CD4-positive, CD25-positive, alpha-beta regulatory T cell (primary cell): ENCODE measurements at places on chromosomes 5 and 9. TPM values are rescaled to one million over a fixed set of nuclear protein-coding genes. Genes with fewer than 3 reads are reported as not detected.

DNA sequence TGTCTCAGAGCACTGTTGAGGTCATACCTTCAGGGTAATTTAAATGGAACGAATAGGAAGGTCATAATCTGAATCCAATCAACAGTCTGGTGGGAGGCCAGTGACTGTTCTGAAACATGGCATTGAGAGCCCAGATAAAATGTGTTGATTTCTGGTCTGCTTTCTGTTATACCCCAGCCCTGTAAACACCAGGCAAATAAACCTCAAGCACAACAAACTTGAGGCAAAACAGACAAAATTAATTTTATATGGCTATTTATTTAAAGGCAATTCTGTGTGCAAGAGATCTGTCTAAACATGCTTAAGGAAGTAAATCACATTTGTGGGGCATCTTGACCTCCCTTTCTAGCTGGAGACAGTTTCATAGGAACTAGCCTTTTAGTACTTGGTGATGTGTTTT lies 140.9 kb upstream of the SPEF2 start:
- H3K4me1 ChIP-seq, result no peaks in the 10 kb centered on the region
- H3K36me3 ChIP-seq, result no peaks in the 10 kb centered on the region
- DNase-seq, result no peak
- H3K27ac ChIP-seq, result no peak overlapping the region
- no peaks in the 10 kb centered on the region for H3K27me3 ChIP-seq

DNA sequence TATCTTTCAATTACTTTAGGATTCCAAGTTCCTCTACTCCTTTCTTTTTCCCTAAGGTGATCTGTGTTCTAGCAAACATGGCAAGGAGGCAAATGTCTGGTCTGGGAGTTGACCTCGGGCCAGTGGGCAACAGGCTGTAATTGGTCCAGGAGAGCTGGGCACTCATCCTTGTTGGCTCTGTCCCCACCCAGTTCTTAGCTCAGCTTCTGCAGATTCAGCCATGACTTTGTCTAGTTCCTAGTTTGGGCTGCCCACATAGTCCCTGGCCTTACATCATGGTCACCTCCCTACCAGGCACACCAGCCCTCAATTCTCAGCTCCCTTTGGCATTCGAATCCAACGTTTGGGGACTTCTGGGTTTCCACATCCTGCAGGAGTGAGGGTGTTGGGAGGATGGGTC lies 92.1 kb upstream of the DAP start:
- no peaks in the 10 kb centered on the region for H3K27me3 ChIP-seq
- no peaks in the 10 kb centered on the region for H3K4me1 ChIP-seq
- H3K4me3 ChIP-seq, result no peak overlapping the region
- no peak for DNase-seq
- no peaks in the 10 kb centered on the region for H3K36me3 ChIP-seq
- no peak overlapping the region for H3K27ac ChIP-seq

- no peak overlapping the region for H3K4me3 ChIP-seq
- no peak for DNase-seq
- no peaks in the 10 kb centered on the region for H3K27me3 ChIP-seq
- H3K4me1 ChIP-seq, result no peaks in the 10 kb centered on the region
- no peaks in the 10 kb centered on the region for H3K36me3 ChIP-seq
Observed at GRCh38 chr9:105890046-105890822, 195.9 kb downstream of the TMEM38B start.

DNA sequence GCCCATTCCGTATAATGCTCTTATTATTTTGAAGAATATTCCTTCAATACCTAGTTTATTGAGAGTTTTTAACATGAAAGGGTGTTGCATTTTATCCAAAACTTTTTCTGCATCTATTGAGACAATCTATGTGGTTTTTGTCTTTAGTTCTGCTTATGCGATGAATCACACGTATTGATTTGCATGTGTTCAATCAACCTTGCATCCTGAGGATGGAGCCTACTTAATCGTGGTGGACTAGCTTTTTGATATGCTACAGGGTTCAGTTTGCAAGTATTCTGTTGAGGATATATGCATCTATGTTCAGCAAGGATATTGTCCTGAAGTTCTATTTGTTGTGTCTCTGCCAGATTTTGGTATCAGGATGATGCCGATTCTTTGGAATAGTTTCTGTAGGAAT lies 1070.3 kb upstream of the CDH18 start:
- no peaks in the 10 kb centered on the region for H3K4me1 ChIP-seq
- H3K27me3 ChIP-seq, result no peaks in the 10 kb centered on the region
- no peak for DNase-seq
- no peak overlapping the region for H3K27ac ChIP-seq

DNA sequence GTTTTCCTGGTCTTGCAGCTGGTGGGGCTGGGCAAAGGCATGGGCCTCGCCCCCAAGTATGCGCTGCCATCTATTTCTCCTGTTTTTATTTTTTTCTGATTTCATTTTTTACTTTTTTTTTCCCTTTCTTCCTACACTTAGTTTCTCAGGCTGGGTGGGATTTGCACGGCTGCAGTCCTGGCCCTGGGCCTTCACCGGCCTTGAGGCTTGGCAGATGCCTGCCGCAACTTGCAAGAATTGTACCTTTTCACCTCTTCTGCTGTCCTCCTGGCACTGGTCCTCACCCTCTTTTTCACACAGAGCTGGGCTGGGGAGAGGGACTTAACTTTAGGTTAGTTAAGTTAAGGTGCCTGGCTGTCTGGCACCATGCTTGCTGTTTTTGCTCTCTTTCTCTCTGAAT lies 10.3 kb upstream of the IRGM start:
- no peaks in the 10 kb centered on the region for H3K36me3 ChIP-seq
- peaks cover 7% of the 10 kb centered on the region for H3K27me3 ChIP-seq
- no peaks in the 10 kb centered on the region for H3K4me1 ChIP-seq

DNA sequence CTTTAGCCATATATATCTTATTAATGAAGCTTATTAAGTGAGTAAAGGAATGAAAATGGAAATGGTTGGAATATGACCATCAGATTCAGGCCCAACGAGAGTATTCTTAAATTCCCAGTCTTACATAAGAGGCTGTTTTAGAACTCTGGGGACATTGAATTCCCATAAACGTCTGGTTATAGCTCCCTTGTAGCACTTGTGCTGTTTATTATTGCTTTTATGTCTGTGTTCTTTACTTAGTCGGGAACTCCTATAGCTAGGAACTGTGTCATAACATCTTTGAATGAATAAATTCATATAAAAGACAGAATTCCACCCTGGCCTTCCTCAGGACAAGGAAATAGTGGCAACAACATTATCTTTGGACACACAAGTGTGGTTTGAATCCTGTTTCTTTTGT lies 58.4 kb downstream of the SH3GL2 start:
- no peak for DNase-seq
- no peaks in the 10 kb centered on the region for H3K27me3 ChIP-seq
- no peaks in the 10 kb centered on the region for H3K36me3 ChIP-seq

DNA sequence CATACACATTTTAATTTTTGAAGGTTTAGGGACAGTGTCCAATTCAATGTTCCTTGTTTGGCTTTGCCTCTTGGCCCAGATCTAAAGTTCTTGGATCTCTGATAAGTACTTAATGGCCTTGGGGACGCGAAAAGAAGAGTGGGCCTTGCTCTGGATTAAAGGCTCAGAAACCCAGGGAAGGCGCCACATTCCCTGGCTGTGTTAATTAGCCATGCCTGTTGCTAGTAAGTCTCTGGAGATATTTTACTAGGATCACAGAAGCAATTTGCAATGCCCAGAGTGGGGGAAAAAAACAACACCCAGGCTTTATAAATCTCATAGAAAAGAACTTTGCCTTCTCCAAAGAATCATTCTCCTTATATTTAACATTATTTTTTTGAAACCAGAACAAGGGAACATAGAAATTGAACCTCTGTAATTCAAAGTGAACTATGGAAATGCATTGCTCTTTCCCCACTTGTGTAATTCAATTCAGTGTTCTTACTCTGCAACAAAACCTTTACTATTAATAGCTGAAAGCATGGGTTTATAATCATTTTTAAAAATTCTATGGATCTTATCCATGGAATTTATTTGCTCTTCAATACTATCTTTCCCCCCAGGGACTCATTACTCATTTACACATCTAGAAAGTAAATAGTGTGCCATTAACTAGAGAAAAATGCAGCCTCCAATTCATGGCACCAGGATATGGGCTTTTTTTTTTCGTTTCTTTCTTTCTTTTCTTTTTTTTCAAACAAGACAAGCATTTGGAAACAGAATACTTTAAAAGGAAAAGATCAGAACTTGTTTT lies 172.2 kb upstream of the ANKRD55 start:
- no peaks in the 10 kb centered on the region for H3K36me3 ChIP-seq
- DNase-seq, result no peak
- H3K27me3 ChIP-seq, result no peaks in the 10 kb centered on the region
- no peaks in the 10 kb centered on the region for H3K4me1 ChIP-seq

Gene HSPB3
- total RNA-seq, result not detected

Gene DMGDH
- 1.2 TPM for total RNA-seq

Gene PHF24
- not detected for total RNA-seq

Gene FBXL7
- total RNA-seq, result not detected

Gene MRPL41
- total RNA-seq, result 64.3 TPM
